ENCODE measurements at places on chromosomes 6 and 20.

DNA sequence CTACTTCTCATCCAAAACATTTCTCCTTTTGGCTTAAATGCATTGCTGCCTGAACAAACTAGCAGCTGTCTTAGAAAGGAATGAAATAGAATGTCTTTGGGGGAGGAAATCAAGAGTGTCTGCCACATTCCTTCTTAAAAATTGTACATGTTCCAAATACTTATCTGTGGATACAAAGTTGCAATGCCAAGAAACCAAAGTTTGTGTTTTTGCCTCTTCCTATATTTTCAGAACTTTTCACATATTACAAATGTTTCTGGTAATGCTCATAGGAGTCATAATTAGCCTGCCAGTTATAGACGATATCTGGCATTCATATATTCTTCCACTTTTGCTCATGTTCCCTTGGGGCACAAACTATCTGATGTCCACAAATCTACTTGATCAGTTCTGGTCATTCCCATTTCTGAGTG lies 165.5 kb upstream of the BMP5 start:
- DNase-seq, result no peak

- no peak for DNase-seq
Observed at GRCh38 chr6:24721461-24722215, 2.7 kb upstream of the C6orf62 start.

- DNase-seq, result no peak
Observed at GRCh38 chr6:87945181-87945580, 102.5 kb upstream of the SPACA1 start.

DNA sequence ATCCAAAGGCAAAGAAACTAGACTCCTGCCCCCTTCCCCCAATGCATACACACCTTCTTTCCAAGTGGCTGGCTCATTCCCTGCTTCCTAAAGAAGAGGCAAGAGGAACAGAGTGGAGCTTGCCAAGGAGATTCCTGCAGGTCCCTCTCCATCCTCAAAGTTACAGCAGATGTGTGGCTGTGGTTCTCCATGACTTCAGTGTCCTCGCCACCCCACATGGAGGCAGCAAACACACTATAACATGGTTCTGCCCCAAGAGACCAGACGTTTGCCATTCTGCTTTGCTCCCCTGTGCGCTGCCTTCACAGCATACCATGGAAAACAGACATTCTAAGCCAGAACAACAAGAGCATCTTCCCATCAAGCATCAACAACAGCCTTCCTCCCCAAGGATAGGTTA lies 84.4 kb downstream of the BACH2 start:
- no peak for DNase-seq

- no peak for DNase-seq
Observed at GRCh38 chr6:168390749-168391420, 50.1 kb upstream of the SMOC2 start.

DNA sequence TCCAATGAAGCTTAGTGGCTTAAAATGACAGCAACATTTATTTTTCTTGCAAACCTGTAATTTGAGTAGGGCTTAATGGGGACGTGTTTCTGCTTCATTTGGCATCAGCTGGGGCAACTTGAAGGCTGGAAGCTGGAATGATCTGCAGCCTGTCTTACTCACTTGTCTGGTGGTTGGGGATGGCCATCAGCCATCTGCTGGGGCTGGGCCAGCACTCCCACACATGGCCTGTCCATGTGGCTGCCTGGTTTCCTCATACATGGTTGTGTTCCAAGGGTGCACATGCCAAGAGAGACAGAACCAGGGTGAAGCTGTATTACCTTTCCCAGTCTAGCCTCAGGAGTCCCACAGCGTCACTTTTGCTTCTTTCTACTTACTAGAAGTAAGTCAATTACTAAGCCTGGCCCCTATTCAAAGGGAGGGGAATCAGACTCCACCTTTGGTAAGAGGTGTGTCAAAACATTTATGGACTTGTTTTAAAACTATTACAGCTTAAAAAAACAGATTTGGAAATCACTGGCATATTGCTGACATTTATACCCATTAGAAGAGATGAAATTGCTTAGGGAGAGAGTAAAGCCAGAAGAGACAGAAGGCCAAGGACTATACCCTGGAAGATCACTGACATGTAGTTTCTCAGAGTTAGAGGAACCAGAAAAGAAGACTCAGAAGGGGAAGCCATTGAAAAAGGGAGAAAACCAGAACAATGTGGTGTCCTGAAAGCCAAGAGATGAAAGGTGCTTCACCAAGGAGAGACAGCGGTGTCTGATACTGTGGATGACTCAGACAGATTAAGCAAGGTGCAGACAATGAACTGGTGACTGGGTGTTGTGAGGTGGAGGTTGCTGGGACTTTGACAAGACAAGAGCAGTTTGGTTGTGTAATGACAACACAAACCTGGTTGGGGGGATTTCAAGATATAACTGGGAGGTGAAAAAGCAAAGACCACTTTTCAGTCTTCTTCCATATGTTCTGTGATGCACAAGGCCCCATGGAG lies 345.2 kb downstream of the GJA1 start:
- DNase-seq, result no peak

GRCh38 chr20:4638826-4639225 lies 82.9 kb upstream of the PRND start:
- no peak for DNase-seq

DNA sequence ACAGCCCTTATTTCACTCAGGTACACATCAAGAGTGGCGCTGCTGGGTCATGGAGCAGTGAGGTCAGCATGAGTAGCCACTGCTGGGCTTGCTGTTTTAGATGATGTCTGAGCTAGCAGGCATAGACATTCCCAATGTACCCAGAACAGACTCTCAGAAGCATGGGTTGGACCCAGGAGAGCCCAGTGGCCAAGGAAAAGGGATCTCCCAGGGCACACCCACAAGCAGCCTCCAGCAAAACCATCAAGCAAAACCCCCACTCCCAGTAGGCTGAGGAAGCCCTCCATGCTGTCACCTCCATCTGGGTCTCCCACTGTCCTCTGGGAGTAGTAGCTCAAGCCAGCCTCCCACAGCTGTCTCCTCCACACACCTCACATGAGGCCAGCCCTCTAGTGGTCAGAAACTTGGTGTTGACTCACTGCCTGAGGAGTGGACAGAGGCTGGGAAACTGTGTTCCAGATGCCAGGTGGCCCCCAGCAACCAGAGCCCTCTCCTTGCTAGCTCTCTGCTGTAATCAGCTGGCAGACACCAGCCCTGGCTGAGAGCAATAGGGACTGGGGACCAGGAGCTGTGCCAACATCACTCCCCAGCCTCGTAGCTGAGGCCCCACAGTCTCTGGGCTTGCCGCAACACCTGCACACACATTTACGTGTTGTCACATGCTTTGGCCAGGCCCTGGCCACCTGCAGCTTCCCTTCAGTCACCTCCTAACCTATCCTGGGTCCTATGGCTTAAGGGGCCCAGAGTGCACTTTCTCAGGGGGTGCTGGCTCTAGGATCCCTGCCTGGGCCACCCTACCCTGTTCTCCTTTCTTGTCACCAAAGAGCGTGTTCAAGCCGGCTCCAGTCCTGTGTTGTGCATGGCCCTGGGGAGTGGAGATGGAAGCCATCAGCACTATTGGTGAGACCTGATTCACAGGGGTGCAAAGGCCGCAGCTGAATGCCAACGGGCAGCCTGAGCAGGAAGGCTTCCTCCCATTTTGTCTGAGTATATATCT lies 1.9 kb upstream of the AP5S1 start:
- no peak for DNase-seq

DNA sequence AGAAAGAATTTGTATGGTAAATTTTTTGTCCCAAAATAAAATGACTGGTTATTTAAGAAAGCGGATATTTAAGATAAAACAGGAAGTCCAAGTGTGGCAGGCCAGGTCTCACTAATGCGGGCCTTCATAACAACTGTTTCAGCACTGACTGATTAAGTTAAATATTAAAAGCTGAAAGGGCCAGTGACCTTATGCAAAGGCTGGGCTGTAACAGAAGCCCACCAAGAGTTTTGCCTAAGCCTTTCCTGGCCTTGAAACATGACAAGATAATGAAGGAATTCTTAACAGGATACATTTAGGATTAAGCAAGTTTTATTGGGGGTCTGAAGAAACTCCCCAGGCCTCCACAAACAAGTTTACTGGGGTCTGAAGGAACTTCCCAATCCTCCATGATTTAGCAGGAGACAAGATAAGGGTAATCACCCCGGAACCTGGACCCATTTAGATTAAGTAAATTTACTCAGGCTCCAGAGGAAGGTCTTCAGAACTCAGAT lies 36.3 kb downstream of the ZNF133 start:
- DNase-seq, result no peak

GRCh38 chr20:18705490-18705889 lies 108.1 kb upstream of the SCP2D1 start:
- DNase-seq, result no peak

GRCh38 chr6:100892693-100893092 lies 11.6 kb upstream of the ASCC3 start:
- DNase-seq, result no peak

DNA sequence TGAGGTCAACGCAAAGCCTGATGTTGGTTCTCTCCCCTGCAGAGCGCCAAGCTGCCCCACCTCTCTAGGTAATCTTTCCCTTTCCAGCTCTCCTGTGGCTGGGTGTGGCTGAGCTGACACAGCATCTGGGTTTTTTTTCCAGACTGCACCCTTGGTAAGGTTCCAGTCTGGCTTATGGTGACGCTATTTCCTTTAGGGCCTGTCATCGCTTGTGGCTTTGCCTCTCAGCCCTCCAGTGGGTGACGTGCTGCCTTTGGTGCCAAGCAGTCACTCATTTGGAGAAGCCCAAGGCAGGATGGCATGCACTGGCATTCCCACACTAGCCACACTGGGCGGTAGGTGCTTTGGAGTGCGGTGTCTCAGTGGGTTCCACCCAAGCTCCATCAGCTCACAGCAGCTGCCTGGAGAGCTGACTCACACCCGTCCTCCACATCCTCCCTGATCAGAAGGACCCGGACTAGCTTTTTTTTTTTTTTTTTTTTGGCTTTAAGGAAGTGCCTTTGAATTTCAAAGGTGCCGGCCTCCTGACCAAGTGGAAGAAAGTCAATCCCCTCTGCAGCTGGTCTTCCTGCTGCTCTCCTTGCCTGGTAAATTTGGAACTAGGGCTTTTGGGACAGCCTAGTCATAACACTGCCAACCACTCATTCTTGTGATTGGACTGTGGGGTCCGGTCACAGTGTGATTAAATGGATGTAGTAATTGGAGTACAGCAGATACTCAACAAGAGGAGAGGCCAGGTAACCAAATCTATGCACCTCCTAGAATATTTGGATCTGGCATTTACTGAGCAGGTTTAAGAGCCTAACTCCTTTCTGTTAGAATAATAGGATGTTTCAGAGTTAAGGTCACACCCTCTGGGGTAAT lies 153.6 kb downstream of the CD83 start:
- DNase-seq, result peak; percentile 71

- no peak for DNase-seq
Observed at GRCh38 chr6:111740506-111740905, 132.7 kb downstream of the FYN start.

DNA sequence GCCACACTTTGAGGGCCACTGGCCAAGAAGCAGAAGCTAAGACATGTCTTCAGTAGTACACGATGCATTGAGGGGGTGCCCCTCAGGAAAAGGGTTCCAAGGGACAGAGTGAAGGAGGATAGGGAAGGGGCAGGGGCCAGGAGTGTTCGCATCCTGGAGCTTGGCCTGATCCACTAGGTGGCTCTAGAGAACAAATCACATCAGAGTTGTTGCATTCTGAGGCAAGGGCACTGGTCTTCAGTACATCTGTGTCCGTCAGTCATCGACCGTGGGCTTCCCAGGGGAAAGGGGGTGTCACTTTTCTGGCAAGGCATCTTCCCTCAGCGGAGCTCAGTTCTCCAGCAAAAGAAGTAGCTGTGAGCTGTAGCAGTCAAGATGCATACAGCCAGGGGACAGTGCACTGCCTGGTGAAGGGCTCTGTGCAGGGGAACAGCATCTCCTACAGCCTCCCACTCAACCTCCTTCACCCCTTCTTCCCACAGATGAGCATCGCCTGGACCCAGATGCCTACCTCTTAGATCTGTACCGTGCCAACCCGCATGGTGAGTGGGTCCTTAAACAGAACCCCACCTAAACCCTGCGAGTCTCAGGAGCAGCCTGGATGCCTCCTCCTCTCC lies 47.8 kb downstream of the ARHGAP40 start:
- no peak for DNase-seq

GRCh38 chr20:64056889-64057627 lies 5.9 kb upstream of the TCEA2 start:
- no peak for DNase-seq

- no peak for DNase-seq
Observed at GRCh38 chr20:37622728-37623127, 71.1 kb upstream of the CTNNBL1 start.

- no peak for DNase-seq
Observed at GRCh38 chr6:14126191-14126590, 8.6 kb downstream of the CD83 start.

- DNase-seq, result no peak
Observed at GRCh38 chr6:37074053-37074827, 68.8 kb downstream of the FGD2 start.

DNA sequence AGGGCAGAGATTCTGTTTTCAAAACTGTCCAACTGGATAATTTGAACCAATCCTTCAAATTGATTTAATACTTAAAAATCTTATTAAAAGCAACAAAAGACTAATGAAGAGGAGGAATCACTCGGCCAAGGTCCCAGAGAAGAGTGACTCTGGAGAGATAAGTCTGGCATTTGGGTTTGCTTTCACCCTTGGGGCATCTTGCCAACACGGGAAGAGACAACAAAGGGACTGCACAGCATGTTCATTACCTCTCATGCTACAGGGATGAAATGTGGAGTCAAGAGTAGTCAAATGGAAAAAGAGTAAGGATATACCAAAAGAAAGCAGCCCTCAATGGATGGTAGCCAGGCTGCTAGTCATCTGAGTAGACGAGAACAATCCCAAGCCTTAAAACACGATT lies 68.2 kb downstream of the KHDRBS2 start:
- DNase-seq, result no peak

GRCh38 chr6:72975352-72975752 lies 249.9 kb downstream of the KHDC1L start:
- no peak for DNase-seq

DNA sequence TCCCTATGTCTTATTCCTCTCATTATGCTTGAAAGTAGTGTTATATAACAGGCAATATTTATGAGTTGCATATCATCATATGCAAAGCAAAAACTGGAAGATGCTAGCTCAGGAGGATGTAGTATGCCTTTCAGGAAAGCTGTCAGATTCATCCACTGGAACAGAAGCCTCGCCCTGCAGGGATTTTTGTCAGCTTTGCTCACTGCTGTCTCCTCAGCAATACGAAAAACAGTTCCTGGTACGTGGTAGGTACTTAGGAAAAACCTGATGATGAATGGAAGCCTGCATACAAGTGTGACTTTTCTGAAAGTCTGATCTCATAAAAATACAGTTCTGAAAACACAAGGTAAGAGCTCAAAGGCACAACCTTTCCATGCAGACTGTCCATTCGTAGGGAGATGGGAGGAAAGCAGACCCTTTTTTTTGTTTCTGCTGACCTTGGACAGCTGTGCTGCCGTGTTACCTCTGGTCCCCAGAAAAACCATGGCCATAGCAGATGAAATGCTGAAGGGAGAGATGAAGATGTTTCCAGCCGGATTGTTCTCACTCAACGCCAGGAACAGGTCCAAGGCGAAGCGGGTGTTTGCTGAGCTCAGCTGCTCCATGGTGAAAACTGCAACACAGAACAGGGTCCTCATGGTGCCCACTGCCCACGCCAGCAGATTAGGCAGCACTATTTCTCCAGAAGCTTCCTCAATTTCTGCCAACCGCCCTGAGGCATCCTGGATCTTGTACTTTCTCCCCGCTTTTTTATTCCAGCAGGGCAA lies 1.5 kb downstream of the SERPINB1 start:
- no peak for DNase-seq

Measured in stimulated activated CD8-positive, alpha-beta memory T cell treated with anti-CD3 and anti-CD28 coated beads, Interleukin-4, amount 100 ng/mL, for 48 hours (primary cell).